ENCODE measurements at places on chromosomes 7 and 10.

- no peak for DNase-seq
Measured at GRCh38 chr10:71589617-71590551, 129.7 kb downstream of the C10orf105 start.

GRCh38 chr10:61024856-61025201, 80.8 kb upstream of the RHOBTB1 start:
- DNase-seq, result peak; percentile 26

GRCh38 chr10:19788075-19788686, 28.1 kb upstream of the PLXDC2 start:
- peak; percentile 27 for DNase-seq

DNA sequence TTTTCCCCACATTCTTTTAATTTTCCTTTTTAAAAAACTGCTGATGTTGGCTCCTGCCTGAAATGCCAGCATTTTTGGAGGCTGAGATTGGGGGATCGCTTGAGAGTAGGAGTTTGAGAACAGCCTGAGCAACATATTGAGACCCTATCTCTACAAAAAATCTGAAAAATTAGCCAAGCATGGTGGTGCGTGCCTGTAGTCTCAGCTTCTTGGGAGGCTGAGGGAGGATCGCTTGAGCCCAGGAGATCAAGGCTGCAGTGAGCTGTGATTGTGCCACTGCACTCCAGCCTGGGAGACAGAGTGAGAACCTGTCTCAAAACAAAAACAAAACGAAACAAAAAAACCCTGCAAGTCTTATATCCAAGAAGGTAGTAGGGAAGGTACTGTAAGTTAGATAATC, 51.7 kb downstream of the ZMYND11 start:
- DNase-seq, result no peak

DNA sequence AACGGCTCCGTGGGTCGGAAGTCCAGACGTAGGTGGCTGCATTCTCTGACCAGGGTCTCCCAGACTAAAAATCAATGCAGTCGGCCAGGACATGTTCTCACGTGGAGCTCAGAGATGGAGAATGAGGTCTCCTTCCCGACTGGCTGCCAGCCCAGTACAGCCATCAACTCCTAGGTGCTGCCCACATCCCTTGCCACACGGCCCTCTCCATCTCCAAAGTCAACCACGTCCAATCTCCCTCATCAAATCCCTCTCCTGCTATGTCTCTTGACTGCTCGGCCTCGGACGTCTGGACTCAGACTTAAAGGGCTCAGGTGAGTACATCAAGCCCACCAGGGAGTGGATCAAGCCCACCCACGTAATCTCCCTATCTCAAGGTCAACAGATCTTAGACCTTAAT, 6.9 kb downstream of the MAD1L1 start:
- no peak for DNase-seq

DNA sequence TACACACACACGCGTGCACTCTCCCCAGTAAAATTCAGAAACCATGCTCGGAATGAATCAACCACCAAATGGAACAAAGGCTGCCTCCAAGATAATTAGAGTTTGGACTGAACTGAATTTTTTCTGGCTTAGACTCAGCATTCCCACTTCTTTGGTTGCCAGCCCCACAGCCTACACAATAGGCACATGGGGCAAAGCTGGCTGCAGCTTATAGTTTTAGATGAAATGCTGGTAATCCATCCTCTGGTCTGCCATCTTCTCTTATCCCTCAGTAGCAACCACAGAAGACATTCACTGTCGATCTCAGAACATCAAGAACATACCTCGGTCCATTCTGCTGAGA, 44.2 kb downstream of the PDE1C start:
- no peak for DNase-seq

- DNase-seq, result no peak
Measured at GRCh38 chr10:99659868-99660366, 608 bp downstream of the ENTPD7 start.

GRCh38 chr10:116155191-116155590, 117.8 kb downstream of the GFRA1 start:
- DNase-seq, result no peak

DNA sequence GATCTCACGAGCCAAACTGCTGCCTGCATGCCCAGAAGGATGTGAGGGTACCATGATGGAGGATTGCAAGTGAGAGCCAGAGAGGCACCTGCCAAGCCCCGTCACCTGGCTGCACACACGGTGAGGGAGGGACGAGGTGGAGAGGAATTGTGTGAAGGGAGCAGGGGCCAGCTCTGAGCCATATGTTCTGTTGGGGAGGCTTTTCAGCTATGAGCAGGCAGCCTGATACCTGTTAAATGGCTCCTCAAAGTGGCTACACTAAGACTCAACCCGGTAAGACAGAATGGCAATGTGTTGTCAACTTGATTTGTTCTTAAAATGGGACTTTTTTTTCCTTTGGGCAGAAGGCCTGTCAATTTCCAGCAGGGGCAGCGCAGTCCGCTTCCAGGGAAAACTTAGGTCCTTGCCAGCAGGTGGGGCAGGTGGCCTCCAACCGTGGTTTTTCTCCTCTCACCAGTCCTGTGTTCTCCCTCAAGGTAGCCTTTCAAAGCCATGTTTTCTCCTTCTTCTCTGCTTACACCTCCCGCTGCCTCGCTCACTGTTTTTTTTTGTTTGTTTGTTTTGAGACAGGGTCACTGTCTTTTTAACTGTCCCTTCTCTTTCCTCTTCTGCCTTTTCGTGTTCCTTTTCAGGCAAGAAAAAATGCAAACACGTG, 57.7 kb upstream of the ZNRF2 start:
- DNase-seq, result no peak

GRCh38 chr7:29158795-29159423, 12.6 kb upstream of the CPVL start:
- no peak for DNase-seq

DNA sequence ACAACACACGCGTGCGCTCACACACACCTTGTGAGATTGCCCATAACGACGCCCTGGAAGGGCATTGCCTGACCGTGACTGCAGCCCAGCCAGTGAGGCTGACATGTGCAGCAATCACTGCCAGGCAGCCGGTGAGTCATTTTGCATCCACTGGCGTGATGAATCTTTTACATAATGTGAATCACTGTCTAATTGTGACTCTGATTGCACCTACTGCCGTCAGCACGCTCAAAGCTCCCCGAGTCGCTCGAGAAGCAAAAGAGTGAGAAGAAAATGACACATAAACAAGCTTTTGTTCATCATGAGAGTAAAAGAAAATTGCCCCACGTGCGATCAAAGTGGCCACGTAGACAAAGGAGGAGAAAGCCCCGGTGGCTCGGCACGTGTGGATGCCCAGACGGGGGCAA, 117.4 kb upstream of the PFKP start:
- DNase-seq, result peak; percentile 20

GRCh38 chr10:46223064-46223480, 63.7 kb upstream of the ANTXRL start:
- no peak for DNase-seq

DNA sequence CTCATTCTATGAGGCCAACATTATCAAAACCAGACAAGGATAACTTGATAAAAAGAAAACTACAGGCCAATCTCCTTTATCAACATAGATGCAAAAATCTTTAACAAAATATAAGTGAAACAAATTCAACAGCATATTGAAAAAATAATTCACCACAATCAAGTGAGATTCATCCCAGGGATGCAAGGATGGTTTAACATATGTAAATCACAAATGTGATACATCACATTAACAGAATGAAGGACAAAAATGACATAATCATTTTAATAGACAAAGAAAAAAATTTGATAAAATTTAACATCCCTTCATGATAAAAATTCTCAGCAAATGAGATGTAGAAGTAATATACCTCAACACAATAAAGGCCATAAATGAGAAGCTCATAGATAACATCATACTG, 53.8 kb downstream of the TCAF1 start:
- DNase-seq, result no peak

DNA sequence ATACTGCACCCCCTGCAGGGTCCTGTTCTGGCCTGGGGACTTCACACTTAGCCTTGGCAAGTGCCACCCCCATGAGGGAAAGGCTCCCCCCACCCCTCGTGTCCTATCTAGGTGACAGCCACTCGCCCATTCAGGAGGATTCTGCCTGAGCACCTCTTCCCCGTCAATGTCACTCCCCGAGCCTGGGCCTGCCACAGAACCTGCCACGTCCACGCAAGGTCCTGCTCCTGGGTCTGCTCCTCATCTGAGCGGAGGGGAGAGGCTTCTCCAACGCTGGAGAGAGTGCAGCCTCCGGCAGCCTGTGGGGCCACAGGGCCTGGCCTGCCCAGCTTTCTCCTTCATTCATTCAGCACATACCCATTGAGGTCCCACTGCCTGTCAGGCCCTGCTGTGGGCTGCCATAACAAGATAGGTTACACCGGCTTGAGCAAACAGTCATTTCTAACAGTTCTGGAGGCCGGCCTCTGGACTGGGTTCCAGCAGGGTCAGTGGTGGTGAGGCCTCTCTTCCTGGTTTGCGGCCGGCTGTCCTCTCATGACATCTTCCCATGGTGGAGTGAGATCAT, 92.0 kb upstream of the RET start:
- no peak for DNase-seq

DNA sequence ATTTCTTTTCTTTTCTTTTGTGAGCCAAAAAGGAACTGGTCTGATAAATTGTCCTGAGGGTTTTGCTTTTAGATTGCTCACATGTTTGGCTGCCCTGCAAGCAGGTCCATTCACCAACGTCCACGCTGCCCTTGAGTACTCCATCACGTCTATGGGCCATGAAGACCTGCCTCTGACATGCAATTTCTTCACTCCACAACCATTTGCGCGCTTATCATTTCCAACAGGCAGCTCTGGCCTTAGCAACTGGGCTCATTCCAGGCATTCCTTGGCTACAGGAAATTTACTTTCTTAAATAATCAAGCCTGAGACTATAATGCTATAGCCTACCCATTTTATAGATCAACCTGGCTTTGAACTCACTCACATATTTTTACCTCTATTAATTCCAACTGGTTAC, 408.3 kb upstream of the C7orf33 start:
- no peak for DNase-seq

- DNase-seq, result no peak
Measured at GRCh38 chr10:66085906-66086305, 839.9 kb upstream of the LRRTM3 start.

GRCh38 chr7:26101361-26102151, 50.4 kb upstream of the NFE2L3 start:
- no peak for DNase-seq

DNA sequence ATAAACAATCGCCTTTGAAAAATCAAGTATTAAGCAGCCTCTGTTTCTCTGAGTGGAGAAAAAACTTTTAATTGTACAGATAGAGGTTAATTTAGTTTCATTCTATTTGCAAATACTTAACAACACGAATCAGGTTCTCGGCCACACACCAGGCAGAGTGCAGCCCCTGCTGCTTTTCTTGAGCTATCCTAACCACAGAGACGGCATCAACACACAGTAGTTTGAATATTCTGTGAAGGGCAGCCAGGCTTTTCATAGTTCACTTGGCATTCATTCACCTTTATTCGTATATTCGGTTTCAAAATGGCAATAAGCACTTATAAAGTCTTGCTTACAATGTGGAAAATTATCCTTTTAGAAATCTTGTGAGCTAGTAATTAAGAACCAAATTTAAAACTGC, 5.7 kb downstream of the ADARB2 start:
- no peak for DNase-seq

- DNase-seq, result peak; percentile 65
Measured at GRCh38 chr7:25032774-25033743, 53.1 kb upstream of the OSBPL3 start.

GRCh38 chr7:42947521-42947920, 15.3 kb downstream of the MRPL32 start:
- no peak for DNase-seq

- DNase-seq, result no peak
Measured at GRCh38 chr7:68041554-68041953, 1044.9 kb downstream of the TYW1 start.

DNA sequence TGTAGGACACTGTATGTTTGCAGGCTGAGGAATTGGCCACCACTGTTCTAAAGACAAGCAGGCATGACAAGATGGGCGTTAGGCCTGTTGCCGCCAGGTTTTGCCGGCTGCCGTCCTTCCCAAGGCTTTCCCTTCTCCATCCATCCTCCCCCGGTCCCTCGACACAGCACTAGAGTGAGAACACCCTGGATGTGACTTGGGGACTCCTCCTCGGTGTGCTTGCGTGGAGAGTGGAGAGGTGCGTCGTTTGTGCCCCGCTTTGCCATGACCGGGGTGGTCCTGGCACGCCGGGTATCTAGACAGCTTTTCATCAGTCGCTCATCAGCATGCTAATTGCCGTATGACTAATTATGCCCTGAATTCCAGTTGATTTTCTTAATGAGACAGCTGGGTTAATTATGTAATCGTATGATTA, 206.6 kb upstream of the SH2B2 start:
- no peak for DNase-seq

DNA sequence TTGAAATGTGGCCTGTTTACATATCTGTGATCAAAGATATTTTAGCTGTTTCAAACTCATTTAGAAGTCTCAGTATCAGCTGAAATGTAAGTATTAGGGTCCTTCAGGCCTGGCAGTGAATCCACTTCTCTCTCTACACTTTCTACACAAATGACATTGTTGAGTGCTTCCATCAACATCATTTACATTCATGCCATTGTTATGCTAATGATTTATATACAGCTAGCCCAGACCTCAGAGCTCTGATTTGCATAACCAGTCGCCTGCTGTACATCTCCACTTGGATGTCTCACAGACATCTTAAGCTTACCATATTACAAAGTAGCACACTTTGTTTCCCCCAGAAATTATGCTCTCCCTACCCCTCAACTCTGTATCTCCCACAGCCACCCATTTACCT, 71.6 kb downstream of the GSDME start:
- no peak for DNase-seq

- peak; percentile 77 for DNase-seq
Measured at GRCh38 chr10:62437696-62438095, 63.5 kb downstream of the ZNF365 start.

DNA sequence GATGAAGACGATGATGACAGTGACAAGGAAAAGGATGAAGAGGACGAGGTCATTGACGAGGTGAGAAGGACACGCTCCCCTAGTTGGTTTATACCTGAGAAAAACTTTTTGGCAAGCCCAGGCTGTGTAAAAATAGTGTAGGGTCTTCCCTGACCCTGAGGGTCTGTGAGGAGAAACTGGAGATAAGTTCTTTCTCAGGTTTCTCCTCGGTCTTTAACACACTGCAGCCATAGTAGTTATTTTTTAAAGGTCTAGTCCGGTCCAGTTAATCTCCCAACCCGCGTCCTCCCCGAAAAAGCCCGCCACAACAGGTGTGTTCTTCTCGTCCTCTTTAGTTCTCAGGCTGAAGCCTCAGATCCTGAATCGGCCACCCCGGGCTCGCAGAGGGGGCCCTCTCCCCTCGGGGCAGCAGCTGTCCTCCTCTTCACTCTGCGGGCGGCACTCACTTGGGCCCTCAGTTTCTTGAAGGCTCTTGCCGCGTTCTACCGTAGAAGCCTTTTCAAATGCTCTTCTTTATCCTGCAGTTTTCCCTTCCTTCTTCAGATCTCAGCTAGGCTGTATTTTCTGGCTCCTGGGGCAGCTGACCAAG, 411 bp downstream of the BCCIP start:
- DNase-seq, result peak; percentile 13

GRCh38 chr7:92765725-92766124, 70.6 kb downstream of the CDK6 start:
- DNase-seq, result peak; percentile 93

- no peak for DNase-seq
Measured at GRCh38 chr10:110790913-110791506, 80.7 kb upstream of the PDCD4 start.

Measured in EL (cell line).